ENCODE measurements at places on chromosomes 5 and 9.

DNA sequence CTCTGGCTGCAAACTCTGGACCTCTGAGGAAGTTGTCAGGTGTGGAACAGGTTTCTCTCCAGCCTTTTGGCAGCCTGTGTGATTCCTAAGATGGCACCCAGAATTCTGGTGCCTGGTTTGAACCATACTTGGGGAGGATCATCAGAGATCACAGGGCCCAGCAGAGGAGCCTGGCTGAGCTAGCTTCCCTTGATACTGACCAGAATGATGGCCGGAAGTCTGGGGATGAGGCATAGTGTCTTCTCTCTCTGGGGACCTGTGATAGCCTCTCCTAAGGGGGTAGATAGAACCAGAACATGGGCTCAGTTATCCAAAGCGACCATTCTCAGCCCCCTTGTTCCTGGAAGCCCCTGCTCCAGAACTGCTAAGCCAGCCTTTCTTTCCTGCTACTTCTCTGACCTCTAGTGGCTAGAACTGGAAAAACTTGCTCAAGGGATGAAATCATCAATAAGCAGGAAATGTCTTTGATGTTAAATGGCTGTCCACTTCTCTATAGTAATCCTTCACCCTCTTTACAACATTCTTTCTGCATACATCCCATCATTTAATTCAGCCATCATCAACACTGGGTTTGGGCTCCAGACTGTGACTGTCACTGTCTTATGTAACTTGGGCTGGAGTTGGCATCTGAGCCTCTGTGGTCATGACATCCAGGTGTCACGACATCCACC, 55.1 kb downstream of the C9orf152 start:
- ATAC-seq: peak; percentile 64

- no peak for ATAC-seq
Measured at GRCh38 chr5:446883-447263, 3.9 kb downstream of the EXOC3 start.

GRCh38 chr5:127472700-127473099, 44.7 kb upstream of the PRRC1 start:
- ATAC-seq: no peak

GRCh38 chr5:176441921-176442323, 6.3 kb upstream of the FAF2 start:
- ATAC-seq: peak; percentile 65

DNA sequence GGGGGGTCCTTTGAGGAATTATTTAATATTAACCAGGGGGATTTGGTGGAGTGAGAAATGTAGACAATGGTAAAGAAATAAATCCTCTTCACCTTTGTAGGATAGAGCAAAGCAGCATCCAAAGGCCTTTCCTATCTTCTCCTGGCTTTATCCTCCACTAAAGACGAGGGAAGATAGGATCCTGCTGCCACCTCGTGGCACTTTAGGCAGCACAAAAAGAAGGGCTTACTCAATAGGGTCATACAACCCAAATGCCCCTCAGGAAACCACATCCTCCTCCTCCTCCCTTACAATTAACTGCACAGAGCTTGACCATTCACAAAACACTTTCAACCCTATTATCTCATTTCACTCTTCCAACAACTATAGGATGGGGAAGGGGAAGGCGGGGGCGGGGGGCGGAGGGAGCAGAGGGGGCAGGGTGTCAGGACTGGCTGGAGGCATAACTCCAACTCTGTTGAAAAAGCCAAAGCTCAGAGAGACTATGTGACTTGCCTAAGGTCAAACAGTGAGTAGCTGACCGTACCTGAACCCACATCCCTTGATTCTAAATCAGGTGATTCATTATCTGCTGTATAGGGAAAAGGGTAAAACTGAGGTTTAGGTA, 45.4 kb upstream of the MYOT start:
- no peak for ATAC-seq

- peak; percentile 71 for ATAC-seq
Measured at GRCh38 chr5:133489632-133490031, 122.7 kb downstream of the FSTL4 start.

GRCh38 chr5:73591102-73591695, 25.7 kb downstream of the UTP15 start:
- ATAC-seq: no peak

DNA sequence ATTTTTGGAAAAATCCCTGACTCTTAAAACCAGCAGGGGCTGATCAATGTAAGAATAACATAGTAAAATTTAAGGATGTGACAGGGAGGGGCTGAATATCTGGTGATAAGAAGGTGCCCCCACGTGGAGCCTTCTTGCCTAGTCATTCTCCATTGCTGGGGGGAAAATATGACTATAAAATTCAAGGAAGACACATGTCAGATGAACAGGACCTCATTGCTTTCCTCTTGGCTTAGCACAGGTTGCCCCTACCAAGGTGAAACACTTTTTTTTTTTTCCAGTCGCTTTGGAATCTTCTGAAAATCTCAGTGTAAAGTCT, 310.9 kb downstream of the EFNA5 start:
- peak; percentile 59 for ATAC-seq

GRCh38 chr9:72292874-72293607, 72.0 kb downstream of the ZFAND5 start:
- ATAC-seq: peak; percentile 79

GRCh38 chr5:2569774-2570542, 181.5 kb downstream of the IRX2 start:
- no peak for ATAC-seq

DNA sequence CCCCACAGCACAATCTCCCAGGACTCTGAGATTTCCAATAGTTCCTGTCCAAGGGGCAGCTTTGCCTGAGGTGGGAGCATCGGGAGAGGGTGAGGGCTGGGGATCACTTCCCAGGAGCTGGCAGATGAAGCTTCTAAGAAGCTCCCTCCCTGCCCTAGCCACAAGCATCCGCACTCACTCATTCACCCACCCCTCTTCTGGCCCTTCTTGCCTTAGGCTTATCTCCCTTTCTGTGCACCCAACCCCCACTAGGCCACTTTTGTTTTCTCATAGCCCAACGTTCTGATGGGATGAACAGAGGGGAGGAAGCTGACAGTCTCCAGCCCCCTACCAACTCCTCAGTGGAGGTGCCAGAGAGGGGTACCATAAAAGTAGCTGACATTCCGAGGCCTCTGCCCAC, 3.7 kb upstream of the PCDH1 start:
- ATAC-seq: no peak

GRCh38 chr9:135136991-135137832, 49.7 kb downstream of the OLFM1 start:
- peak; percentile 40 for ATAC-seq

- no peak for ATAC-seq
Measured at GRCh38 chr5:37557734-37558293, 178.7 kb downstream of the WDR70 start.

GRCh38 chr9:94802793-94803192, 76.3 kb downstream of the AOPEP start:
- ATAC-seq: no peak

DNA sequence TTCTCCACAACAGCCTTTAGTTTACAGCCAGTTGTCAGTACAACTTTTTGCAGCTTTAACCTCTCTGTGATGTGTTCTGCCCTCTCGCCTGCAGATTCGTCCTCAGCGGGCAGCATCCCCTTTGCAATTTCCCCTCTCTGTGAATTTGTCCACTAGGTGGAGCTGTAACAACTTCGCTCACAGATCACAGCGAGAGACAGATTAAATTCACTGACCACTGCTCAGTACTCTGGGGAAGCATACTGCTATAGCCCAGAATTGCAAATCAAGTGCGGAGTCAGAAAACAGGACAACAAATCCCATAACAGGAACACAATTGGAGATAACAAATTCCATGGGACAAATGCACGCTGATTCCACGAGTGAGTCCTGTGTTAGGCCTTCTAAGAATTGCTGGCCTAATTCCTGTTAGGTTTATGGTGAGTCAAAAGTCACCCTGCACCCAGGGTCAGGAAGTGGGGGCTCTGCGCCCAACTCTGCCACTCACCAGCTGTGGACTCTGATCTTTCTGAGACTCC, 2124.9 kb downstream of the MAT2B start:
- ATAC-seq: peak; percentile 84

DNA sequence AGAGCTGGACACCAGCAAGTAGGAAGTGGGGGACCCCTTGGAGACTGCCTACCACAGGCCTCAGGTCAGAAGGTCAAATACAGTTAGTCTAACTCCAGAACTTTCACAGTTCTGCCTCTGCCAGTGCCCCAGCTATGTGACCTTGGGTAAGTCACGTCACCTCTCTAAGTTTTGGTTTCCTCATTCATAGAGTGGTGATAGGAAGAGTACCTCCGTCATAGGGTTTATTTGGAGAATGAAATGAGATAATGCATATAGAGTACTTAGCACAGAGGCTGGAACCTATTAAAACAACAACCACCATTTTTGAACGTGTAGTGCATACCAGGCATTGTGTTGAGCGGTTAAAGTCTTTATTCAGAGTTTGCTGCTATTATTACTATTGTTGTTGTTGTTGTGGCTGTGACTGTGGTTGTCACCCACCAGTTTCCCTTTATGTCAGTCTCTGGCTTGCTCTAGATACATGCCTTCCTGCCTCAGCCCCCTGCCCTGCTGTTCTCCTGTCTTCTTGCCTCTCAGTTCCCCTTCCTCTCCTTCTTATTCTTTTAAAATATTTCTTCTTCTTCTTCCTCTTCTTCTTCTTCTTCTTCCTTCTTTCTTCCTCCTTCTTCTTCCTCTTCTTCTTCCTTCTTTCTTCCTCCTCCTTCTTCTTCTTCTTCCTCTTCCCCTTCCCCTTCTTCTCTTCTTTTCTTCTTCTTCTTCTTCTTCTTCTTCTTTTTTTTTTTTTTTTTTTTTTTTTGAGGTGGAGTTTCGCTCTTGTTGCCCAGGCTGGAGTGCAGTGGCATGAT, 67.8 kb downstream of the RALGPS1 start:
- ATAC-seq: no peak

GRCh38 chr5:151449839-151450238, 2.4 kb downstream of the SLC36A1 start:
- no peak for ATAC-seq

DNA sequence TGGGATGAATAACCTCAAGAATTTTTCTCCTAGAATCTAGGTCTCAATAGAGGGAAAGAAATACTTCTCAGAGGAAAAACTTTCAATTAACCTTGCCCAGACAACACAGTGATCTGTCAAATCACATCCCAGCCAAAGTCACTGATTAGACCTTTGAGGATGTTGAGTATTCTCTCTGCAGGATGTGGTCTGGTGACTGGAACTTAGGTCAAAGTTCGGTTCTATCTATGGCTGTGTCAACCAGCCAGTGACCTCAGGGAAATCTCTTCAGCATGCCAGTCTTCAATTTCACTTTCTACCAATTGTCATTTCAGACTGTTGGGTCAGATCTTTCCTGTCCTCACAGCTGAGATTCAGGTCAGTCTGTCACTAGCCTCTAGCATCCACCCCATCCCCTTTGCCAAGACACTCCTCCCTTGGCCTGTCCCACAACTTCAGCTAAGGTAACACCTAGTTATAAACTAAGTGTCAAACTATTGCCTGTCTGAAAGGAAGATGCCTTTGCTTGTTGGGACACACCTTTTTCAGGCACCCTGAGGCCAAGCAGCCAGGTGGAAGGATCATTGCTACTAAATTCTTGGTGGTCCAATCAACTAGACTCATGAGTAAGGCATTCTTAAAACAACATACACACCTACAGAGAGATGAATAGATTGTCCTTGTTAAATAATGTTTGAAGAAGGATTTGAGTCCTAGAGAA, 156.3 kb upstream of the FST start:
- no peak for ATAC-seq

DNA sequence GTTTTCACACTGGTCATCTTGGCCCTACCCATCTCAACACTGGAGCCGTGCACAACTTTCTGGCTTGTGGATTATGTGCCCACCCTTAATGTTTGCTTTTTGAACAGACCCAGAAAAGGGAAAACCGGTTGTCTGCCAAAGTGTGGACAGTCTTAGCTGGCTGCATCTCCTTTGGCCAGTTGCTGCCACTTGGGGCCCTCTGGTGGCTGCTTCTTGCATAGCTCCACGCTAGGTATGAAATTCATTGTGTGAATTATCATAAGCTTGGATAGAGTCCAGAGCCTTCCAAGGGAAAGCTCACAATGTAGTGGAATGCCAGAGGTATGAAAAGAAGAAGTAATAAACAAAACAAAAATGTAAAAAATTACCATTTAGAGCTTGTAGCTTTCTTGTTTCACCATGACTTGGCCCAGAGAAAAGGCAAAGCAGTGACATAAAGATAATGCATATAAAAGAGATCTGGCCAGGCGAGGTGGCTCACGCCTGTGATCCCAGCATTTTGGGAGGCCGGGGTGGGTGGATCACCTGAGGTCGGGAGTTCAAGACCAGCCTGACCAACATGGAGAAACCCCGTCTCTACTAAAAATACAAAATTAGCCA, 12.5 kb upstream of the SLC36A3 start:
- peak; percentile 83 for ATAC-seq

GRCh38 chr5:158236511-158237335, 377.8 kb upstream of the CLINT1 start:
- ATAC-seq: no peak

DNA sequence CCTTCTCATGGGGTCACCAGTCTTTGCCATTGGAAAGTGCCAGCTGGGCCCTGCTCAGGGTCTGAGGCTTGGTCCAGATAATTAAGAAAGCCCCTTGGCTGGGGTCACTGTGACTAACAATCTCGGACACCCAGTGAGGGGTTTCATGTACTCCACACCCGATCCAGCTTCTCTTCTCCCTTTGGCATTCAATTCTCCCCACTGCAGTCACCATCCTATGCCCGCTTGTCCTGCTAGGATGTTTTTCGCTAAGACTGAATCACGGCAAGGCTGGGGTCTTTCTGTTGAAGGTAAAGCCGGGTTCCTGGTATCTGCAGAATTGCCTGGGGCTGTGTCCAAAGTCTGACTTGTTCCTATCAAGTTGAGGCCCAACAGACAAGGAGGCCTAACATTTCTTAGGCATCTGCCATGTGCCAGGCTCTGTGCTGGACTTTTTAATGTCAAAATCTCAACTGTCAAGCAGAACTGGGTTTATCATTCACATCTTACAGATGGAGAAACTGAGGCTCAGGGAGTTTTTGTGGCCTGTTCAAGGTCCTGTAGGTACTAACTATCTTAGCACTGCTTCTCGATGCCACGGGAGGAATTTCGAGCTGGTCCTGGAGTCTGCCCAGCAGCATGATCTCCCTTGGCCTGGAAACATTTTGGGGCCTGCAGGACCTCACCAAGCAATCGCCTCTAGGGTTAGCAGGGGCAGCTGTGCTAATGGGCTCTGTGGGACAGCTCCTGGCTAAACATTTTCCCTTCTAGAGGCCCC, 142.0 kb upstream of the ALDH1B1 start:
- no peak for ATAC-seq

DNA sequence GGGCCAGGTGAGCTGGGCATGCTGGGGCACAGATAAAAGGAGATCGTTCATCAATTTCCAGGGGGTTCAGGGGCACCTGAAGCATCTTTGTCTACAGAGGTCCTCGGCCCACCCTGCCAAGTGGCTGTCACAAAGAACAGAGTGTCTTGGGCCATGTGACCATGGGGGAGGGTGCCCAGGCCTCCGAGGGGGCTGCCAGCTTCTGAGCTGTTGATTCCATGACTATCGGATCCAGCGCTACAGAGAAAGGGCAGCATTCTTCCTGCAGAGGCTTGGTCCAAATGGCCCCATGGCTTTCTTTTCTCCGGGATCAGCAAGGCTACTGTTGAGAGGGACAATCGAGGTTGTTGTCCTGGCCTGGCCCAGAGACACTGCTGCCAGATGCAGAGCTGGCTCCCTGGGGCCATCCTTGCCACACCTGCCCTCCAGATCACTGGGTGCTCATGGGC, 289.2 kb downstream of the ZSWIM6 start:
- no peak for ATAC-seq

All from motor neuron (in vitro differentiated cells).